ENCODE measurements at places on chromosomes 6 and 20.

DNA sequence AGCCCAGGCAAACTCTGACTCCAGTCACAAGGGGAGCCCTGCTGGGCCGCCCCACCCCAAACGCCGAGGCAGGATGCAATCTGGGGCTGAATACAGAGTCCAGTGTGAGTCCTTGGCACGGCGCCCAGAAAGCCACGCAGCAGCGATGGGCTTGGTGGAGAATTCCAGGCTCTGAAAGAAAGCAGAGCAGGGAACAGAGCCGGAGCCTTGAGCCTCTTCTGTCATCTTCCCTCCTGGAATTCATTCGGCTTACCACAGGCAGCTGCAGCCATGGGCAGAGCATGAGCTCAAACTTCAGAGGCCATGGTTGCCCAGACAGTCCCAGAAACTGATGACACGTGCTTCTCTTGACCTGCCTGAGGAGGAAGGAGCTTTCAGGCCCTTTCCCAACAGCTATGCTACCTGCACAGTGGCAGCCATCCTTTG is 441.1 kb upstream of the JARID2 start:
- no peak for DNase-seq

DNA sequence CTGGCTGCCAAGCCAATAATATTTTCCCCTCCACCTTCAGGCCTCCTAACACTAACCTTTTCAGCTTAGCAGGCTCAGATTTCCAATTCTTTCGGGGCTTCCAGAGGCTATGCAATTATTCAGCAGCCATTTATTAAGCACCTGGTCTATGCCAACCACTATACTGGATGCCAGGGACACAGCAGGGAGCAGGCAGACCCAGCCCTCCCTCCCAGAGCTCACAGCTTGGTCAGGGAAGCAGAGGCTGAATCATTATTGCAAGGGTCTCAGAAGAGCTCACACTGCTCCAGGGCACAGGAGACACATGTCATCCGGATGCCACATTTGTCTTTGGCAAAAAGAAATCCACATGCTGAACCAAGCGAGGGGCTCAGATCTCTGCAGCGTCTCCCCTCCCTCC is 1.3 kb downstream of the BPIFB1 start:
- no peak for DNase-seq

DNA sequence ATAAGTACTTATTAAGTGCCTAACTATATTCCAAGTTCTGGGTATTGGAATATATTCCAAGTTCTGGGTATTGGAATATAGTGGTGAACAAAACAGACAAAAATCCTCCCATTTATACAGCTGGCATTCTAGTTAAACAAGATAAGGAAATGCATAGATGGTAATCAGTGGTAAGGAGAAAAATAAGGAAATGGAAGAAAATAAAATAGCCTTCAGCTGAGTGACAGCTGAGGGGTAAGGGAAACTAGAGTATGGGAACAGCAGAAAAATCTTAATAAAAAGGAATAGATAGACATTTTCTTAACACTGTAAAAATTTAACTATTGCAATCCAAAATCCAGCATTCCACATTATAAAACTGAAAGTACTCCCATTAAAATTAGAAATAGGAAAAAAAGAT is 17.2 kb upstream of the WFDC10A start:
- no peak for DNase-seq

GRCh38 chr6:134466771-134467525 is 149.0 kb upstream of the SGK1 start:
- DNase-seq: no peak

- no peak for DNase-seq
Measured at GRCh38 chr6:109105681-109106080, 10.4 kb downstream of the CEP57L1 start.

Data from SIG-M5 (cell line).